ENCODE measurements at places on chromosomes 5 and 9.

GRCh38 chr5:104295991-104296390 lies 733.4 kb upstream of the NUDT12 start:
- no peak for DNase-seq

DNA sequence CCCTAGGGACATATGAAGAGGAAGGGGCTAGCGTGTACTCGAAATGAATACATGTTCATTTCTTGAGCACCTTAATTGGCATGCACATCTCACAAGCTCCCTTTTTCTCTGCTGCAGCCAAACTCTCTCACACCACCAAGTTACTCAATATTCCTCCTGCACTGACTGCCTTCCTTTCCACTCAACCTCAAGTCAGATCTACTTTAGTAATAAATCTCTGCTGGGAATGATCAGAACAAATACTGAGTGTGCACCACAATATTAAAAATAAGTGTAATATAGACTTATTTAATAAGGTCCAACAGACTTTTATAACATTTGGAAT lies 995.8 kb upstream of the WWC1 start:
- DNase-seq: no peak

- DNase-seq: no peak
These were observed 8.7 kb upstream of the ERAP1 start for GRCh38 chr5:96816411-96816939.

- no peak for DNase-seq
These were observed 592.6 kb upstream of the CDH6 start for GRCh38 chr5:30600892-30601291.

DNA sequence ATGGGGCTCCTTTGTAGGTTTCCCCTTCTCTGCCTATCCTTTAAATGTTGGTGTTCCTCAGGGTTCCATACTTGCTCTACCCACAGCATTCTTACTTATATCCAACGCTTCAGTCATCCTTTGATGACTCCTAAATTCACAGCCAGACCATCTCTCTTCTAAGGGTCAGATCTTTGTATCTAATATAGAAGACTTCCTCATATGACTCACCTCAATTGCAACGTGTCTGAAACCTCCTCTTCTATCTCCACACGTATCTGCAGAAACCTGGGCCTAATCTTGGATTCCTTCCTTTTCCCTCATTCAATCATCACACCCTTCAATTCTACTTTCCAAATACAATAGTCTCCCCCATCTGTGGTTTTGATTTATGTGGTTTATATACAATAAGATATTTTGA lies 68.3 kb downstream of the HMGCR start:
- DNase-seq: no peak

GRCh38 chr9:129208207-129209032 lies 30.4 kb upstream of the IER5L start:
- DNase-seq: no peak

GRCh38 chr5:158886086-158886485 lies 213.6 kb downstream of the EBF1 start:
- no peak for DNase-seq
